ENCODE measurements at places on chromosomes 3 and 15.

- no peak for DNase-seq
These were observed 101.6 kb upstream of the NR2E3 start for GRCh38 chr15:71708741-71709140.

- no peak for DNase-seq
These were observed 244.0 kb downstream of the GABRG3 start for GRCh38 chr15:27214961-27215360.

GRCh38 chr15:91444656-91445055 is 344.6 kb downstream of the SV2B start:
- no peak for DNase-seq

DNA sequence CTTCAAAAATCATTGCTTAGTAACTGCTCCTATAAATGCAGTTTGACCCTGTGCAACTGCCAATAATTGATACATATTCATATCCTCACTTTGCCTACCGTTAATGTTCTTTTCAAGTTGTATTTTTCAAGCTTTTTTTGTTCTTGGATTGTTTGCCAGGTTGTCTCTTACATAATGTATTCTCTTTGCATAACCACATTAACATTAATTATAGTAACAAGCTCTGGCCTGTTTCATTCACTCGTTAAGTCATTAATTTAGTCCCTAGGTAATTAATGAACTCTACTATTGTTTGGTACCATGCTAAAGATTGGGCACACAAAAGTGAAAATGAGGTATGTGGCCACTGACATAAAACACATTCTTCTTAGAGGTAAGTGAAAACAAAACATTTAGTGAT is 1338.8 kb downstream of the NSUN3 start:
- no peak for DNase-seq

- DNase-seq, result no peak
These were observed 188.9 kb downstream of the FMN1 start for GRCh38 chr15:33005582-33005981.

- DNase-seq, result no peak
These were observed 29.0 kb upstream of the TBC1D5 start for GRCh38 chr3:17771177-17772017.

DNA sequence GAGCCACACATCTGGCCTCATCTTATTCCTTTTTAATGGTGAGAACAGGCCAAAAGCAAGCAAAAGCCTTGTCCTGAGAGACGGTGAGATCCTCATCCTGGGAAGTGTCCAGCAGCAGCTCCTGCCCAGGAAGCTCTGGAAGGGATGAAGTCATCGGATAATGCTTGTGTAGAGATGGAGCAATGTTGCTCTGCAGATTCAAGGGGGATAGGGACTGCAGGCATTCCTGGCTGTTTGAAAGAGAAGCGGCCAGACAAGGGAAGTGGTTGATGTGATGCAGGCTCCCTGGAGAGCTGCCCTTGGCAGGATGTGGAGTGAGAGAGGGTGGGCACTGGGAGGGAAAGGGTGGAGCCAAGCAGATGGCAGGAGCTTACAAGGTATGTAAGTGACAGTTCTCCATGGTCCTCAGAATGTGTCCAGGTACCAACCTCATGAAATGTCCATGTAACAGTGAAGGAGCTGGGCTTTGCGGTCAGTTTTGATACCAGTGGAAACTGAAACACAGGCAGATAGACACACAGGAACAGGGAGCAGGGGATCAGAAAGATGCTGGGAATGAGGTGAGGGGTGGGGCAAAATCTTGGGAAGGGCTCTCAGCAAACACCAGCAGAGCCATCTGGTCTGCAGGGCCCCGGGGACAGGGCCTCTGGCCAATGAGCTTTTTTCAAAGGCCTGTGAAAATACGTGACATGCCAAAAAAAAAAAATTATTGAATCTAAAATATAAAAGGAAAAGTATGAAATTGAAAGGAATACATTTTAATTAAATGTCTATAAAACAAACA is 32.2 kb upstream of the LACTB start:
- no peak for DNase-seq

- DNase-seq, result no peak
These were observed 284.1 kb upstream of the ONECUT1 start for GRCh38 chr15:53074221-53074620.

DNA sequence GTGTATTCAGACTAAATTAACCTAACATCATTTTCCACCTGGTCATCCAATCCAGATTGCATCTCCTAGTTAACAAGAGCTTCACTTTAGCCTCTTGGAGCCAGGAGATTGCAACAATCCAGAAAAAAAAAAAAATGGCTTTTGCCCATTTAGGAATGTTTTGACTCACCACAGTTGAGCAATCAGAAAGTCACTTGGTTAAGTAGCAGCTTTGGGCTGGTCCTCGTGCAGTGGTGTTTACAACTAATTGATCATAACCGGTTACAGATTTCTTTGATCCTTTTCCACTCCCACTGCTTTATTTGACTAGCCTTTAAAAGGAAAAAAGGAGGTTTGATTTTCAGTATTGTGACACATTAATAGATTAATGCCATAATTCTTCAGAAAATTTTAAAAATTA is 688.8 kb upstream of the CCDC54 start:
- no peak for DNase-seq

- no peak for DNase-seq
These were observed 43.4 kb downstream of the HLTF start for GRCh38 chr3:149042789-149043386.

DNA sequence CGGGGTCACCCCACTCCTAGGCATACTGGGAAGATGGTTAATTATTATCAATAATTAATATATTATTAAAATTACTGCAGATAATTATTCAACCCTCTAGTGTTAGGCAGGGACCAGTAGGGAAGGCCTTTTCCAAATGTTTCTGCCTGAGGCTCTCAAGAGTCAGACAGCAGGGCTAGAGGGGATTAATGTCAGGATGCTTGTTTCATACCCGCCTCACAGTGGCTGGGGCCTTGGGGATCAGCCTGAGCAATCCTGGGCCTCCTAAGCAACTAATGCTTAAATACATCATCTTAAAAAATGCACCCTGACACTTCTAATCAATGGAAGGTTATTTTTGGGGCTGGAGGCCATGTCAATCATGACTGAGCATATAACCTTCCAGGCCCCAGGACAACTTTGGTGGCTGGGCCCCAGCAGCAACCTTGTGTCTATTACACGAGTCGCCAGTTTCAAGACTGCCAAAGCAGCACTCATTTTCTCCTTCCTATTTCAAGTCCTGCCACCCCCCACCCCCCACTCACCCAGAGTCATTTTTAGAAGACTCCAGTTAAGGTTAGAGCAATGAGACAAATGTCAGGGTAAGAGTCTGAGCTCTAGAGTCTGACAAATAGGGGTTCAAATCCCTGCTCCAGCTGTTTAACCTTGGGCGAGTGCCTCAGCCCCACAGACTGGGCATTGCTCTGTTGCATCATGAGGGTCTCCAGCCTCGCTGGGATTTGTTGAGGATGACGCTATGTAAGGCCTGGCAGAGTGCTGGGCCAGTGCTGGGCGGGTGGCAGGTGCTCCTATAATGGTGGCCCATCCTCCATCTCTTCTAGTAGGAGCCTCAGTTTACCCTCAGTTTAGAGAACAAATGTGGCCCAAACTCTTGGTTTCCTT is 6.1 kb downstream of the AMOTL2 start:
- no peak for DNase-seq

- no peak for DNase-seq
These were observed 10.8 kb downstream of the CBLB start for GRCh38 chr3:105858017-105858416.

DNA sequence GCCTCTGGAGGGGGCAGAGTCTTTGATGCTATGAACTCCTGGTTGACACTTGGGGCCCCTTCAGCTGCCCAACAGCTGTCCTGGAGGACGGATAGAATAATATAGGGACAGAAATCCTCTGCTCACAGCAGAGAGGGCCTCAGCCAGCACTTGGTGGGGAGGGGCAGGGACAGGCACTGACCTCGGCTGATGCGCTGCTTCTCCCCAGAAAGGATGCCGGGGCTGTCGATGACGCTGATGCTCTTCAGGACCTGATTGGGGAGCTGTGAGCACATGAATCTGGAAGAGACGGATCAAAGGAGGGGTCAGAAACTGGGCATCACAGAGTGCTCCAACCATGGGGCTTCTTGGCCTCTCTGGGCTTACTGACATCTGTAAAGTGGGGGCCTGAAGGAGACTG is 29.5 kb downstream of the EHD4 start:
- no peak for DNase-seq

DNA sequence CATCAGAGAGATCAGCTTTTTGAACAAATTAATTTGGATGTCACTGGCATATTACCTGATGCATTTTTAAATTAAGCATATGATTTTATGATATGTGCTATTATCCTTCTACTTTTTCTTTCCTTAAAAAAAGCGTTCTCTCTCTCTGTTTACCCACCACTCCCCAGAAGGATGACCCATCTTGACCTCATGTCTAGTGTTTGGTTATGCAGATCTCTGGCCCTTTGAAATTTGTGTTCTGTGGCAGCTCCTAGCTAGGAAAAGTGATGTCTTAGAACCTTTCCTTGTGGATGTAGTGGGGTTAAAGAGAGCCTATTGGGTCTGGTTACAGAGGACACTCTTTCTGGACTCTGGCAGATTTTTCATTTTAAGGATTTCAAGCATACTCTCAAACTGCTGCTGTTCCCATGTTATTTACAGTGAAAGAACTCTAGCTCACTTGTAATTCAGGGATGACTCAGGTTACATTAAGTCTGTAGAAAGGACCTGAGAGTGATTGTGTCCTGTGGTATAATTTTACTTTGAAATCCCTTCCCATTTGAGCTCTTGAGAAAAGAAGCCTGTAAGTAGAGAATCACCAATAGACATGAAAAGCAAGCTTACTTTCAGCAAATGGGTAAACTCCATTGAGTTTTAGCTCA is 23.8 kb downstream of the ARHGEF26 start:
- no peak for DNase-seq

DNA sequence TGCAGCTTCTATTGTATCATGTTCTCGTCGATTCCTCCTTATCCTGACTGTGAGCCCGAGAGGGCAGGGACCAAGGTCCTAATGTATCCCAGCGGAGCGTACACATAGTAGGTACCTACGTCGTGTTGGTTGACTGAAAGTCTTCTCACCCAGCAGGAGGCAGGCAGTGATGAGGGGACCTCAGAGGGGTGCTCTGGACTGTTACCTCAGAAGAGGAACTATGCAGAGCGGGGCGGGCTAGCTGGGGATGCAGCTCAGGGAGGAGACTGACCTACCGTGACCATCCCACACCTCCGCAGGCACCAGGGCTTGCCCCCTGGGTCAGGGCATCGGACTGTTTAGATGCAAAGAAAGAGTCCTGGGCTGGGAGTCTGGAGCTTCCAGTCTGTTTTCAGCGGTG is 11.4 kb downstream of the CHAC1 start:
- no peak for DNase-seq

- DNase-seq, result no peak
These were observed 269.4 kb upstream of the RBMS3 start for GRCh38 chr3:29011441-29011840.

- no peak for DNase-seq
These were observed 86.4 kb downstream of the NSMCE3 start for GRCh38 chr15:29183071-29183831.

- DNase-seq, result no peak
These were observed 145.1 kb downstream of the TNIK start for GRCh38 chr3:171315101-171315500.

GRCh38 chr15:43067717-43068461 is 37.9 kb downstream of the UBR1 start:
- no peak for DNase-seq

GRCh38 chr3:63934041-63934866 is 22.1 kb upstream of the SCAANT1 start:
- no peak for DNase-seq

DNA sequence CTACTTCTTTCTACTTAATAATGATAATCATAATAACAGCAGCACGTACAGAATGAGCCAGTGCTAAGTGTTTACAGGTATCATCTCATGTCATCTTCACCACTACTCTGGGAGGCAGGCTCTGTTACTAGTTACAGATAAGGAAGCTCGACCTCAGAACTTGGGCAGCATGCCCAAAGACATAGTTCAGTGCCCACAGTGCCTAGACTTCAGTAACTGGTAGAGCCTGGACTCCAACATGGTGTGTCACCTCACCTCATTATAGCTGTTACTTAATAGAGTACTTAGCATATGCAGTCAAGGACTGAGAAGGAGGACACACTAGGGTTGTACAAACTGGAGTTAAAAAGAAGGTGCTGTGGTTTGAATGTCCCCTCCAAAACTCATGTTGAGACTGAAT is 7.6 kb downstream of the GADL1 start:
- DNase-seq, result no peak

- no peak for DNase-seq
These were observed 22.5 kb upstream of the ROPN1 start for GRCh38 chr3:124014366-124014942.

DNA sequence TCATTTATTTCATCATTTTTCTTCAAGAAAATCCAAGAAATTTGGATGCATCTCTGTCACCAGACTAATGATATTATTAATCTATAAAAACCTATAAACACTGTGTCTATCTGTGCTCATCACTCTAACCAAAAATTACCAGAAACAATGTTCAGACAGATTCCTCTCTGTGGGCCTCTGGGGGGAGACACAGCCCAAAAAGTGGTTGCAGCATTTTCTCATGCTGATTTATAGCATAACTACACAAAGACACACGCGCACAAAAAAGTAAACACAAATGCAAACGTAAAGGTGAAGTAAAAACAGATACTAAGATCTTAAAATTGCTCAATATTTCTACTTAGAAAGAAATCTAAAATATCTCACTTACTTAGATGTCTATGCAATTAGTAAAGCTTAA is 976.0 kb downstream of the GBE1 start:
- DNase-seq, result no peak

GRCh38 chr3:12232785-12233300 is 56.0 kb upstream of the PPARG start:
- DNase-seq, result peak; percentile 20

DNA sequence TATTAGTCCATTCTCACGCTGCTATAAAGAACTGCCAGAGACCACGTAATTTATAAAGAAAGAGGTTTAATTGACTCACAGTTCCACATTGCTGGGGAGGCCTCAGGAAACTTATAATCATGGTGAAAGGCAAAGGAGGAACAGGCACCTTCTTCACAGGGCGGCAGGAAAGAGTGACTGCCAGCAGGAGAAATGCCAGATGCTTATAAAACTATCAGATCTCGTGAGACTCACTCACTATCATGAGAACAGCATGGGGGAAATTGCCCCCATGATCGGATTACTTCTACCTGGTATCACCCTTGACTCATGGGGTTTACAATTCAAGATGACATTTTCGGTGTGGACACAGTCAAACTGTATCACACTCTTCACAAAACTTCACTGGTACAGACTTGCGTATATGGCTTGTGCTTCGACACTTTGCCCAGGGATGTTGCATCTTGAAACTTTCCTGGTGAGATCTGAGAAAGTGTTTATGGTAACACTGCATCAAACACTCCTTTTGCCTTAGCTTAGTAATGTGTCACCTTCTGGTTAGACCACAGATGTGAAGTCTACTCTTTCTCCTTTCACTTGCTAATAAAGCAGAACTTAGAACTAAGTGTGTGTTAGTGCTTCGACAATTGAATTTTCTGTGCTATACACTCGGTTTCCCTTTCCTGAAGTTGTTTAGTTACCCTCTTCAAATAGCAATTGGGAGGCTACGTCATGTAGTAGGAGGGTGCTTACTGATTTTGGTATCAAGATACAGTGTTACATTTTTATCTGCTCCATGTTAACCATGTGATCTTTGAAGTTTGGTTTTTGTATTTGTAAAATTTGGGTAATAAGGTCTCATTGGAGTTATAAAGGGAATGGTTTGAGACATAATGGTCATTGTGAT is 185.7 kb downstream of the LPP start:
- peak; percentile 53 for DNase-seq

GRCh38 chr15:80691575-80691974 is 3.5 kb upstream of the ABHD17C start:
- DNase-seq, result no peak

- no peak for DNase-seq
These were observed 153.7 kb upstream of the BFSP2 start for GRCh38 chr3:133246119-133246518.

GRCh38 chr3:101009386-101009785 is 16.2 kb upstream of the ABI3BP start:
- no peak for DNase-seq
